ENCODE measurements at places on chromosomes 13 and 19.
A peak's percentile ranks its signal among the peaks of the same experiment; 100 is the strongest.

DNA sequence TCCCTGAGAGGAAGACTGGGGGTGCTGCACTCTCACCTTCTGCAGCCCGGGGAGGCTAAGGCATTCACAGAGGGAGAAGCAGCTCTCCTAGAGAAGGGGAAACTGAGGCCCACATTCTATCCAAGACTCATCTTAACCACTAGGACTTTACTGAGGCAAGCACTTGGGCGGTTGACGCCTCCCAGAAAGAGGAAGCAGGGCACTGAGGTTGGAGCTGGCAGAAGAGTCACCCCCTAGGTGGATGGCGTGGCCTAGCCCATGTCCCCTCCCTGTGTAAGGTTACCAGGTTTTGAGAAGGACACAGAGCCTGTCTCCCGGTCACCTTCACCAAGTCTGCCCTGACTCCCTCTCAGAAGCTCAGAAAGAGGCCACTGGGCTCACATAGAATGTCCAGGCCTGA lies 2.7 kb downstream of the S1PR2 start:
- no peak for ATAC-seq

DNA sequence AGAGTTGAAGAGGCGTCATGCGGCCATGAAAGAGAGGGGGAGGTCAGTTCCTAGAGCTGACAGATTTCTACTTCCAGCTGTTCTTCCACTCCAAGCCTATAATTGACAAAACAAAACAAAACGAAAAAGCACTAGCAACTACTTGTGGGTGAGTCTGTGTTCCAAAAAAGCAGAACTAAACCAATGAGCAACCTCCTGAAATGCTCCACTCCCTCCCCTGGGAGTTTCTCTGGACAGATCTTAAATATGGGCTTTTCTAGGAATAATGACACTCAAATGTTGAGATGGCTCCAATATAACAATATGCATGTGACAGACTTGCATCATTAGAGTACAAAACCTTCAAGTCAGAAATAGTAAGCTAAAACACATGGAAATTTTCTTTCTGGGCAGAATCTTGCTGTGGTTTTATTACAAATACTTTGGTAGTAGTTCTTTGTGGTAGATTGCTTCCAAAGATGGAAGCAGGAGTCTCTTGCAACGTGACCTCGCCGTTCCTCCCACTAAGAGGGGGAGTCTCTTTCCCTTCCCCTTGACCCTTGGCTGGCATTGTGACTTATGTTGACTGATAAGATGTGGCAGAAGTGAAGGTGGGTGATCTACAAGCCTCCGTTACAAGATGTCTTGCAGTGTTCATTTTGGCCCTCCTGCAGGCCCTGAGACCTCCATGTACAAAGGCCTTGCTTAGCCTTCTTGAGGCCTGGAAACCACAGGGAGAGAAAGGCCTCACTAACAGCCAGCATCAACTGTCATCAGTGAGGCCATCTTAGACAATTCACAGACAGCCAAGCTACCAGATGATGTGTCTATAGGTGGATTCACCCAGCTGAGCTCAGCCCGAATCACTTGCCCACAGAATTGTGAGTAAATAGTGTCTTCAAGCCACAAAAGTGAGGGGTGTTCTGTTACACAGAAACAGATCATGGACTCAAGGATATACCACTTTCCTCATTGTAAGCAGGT lies 173.1 kb upstream of the RFC3 start:
- peak; percentile 51 for ATAC-seq

- peak; percentile 20 for ATAC-seq
These were observed 51.1 kb downstream of the TNFRSF19 start for GRCh38 chr13:23621316-23621645.

GRCh38 chr19:6706633-6706958 lies 13.9 kb downstream of the C3 start:
- ATAC-seq = peak; percentile 39

DNA sequence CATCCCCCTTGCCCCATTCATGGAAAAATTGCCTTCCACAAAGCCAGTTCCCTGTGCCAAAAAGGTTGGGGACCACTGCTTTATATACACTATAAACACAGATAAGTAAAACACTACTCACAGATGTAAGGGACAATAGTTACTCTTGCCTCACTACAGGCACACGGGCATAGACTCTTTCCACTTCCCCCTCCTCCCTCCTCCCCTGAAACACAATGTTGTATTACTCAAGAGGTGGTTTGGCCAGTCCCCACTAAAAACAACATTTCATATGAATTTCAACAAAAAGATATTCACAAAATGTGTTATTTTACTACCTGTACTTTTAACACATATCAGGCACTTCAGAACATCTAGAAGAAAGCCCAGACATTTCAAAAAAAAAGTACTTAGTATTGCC lies 45.1 kb downstream of the EPSTI1 start:
- no peak for ATAC-seq

DNA sequence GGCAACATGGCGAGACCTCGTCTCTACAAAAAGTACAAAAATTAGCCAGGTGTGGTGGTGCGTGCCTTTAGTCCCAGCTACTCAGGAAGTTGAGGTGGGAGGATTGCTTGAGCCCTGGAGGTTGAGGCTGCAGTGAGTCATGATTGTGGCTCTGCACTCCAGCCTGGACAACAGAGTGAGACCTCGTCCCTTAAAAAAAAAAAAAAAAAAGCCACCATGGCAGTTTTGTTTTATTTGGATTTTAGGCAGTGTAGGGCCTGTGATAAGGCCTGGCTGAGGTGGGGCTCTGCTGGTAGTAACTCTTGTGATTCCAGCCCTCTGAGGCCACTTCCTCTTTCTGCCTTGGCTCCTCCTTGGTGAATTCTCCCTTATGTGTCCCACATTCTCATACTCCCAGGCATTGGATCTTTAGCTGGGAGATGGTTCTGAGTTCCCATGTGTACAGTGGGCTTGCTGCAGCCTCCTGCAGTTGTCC lies 39.2 kb downstream of the GATAD2A start:
- peak; percentile 76 for ATAC-seq

GRCh38 chr19:14476673-14477401 lies 1.7 kb upstream of the PTGER1 start:
- no peak for ATAC-seq

- ATAC-seq = no peak
These were observed 1228.9 kb upstream of the MIR17HG start for GRCh38 chr13:90118467-90119071.

DNA sequence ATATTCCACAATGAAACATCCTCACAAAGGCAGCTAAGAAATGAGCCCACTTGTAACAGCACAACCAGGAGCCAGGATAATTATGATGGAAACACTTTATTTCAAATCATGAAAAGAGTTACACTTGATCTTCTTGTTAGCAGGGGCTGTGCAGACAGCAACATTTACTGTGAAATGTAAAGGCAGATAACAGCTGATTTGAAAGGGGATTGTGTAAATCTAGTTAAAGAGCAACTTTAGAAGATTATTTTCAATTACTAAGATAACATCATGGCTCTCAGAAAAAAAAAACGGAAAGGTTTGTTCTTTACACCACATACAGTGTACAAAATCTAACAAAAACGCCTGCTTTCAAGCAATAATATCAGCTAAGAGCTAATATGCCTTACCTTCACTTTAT lies 22.4 kb downstream of the ENOX1 start:
- ATAC-seq = no peak

- ATAC-seq = peak; percentile 96
These were observed at the start of gene ZNF835 for GRCh38 chr19:56671613-56671994. Gene ZNF835 (minus strand): TSS chr19:56671757. CDS start chr19:56665198, 6,559 bp downstream.

DNA sequence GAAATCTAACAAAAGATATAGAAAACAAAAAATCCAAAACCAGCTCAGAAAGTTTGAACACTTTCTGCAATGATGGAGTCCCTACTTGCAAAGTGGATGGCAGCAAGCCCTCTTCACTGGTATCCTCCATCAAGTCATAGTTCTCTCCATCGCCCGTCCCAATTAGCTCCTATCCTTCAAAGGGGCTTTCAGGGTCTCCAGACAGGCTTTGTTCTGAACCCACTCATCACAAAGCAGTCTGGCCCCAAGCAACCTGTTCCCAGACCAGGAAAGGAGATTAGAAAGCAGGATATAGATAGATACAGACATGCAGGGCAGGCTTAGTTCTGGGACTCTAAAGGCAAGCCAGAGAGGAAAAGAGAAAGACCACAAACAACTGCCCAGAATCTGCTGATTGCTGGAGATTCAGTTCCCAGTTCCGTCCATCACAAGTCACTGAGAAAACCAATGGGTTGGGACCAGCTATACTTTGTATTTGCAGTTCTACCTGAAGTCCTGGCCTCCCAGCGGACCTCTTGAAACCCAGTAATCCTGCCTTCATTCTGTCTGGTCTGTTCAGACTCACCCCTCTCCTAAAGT lies 47.2 kb upstream of the EPHX3 start:
- no peak for ATAC-seq

DNA sequence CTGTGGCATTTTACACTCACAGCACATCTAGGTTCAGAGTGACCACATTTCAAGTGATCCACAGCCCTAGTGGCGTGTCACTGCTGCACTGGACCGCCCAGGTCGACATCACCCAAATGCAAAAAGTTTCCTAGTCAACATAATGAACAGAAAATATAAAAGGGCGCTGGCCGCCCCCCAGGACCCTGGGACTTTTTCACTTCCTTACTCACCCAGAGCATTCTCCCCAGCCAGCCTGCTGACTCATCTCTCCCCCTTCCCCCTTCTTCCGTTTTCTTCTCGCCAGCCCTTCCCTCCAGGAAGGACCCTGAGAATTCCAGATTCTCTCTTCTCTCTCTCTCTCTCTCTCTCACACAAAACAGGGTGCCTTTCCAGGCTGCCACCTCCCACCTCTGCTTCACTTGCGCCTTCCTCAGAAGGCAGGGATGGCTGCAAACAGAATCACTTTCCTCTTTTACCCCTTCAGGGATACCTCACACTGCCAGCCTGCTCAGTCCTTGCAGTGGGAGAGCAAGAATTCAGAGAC lies 21.0 kb upstream of the GRWD1 start:
- ATAC-seq = peak; percentile 84

DNA sequence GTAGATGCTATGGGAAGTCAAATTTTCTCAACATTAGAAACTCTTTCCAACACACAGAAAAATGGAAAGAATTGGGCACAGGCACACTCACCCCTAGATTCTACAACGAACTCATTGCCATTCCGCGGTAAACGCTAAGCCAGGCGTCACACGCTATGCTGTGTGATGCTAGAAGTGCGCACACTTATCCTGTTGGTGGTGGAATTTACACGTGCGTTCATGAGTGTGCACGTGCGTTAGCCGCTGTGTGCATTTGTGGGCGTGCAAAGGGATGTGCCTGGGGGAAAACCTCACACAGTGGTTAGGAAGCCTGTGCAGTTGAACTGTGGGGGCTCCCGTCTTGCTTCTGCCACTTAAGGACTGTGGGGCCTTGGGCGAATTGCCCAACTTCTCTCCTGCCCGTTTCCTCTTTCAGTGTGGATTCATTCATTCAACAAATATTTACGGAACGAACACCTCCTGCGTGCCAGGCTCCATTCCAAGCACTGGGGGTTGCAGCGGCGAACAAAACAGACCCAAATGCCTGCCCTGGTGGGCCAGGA lies 7.7 kb downstream of the NFILZ start:
- no peak for ATAC-seq

- no peak for ATAC-seq
These were observed 24.4 kb downstream of the ALOX5AP start for GRCh38 chr13:30759748-30760147.

DNA sequence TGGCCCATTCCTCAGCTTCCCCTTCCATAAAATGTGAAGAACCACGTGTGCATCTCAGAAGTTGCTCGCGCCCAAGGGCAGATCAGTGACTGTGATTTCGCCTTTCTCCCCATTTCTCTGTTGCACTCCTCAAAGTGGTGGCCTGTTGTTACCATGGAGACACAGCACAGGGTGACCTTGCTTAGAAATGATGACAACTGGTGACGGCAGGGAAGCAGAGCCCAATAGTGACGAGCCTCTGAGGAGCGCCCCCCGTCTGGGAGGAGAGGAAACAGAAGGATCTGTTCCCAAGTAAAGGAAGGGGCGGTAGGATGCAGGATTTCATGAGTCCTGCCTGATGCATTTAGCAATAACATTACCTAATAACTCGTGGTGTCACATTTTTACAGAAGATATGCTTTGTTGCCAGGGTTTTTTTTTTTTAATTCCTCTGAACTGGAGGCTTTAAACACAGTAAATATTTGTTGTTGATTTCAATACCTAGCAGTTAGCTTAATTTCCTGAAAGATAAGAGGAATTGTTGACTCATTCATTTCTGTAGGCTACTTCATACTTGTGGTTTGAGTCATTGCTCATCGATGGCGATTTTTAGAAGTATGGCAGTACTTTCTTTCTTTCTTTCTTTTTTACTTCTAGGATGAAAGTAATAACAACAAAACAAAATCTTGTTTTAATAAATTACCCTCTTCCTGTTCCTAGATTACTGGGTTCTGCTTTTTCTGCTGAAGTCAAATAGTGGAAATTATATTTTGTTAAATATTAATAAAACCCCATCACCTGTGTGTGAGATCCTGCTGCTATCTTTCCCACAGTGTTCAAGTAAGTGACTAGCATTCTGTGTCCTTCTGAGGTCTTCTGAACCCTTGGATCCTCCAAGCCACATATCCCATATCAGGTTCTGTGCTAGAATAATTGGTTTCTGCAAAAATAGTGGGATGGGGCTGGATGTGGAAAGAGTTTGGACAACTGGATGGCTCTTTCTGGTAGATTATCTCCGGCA lies 36.0 kb downstream of the MBNL2 start:
- peak; percentile 49 for ATAC-seq

GRCh38 chr19:33804021-33804799 lies 7.5 kb downstream of the KCTD15 start:
- ATAC-seq = no peak

DNA sequence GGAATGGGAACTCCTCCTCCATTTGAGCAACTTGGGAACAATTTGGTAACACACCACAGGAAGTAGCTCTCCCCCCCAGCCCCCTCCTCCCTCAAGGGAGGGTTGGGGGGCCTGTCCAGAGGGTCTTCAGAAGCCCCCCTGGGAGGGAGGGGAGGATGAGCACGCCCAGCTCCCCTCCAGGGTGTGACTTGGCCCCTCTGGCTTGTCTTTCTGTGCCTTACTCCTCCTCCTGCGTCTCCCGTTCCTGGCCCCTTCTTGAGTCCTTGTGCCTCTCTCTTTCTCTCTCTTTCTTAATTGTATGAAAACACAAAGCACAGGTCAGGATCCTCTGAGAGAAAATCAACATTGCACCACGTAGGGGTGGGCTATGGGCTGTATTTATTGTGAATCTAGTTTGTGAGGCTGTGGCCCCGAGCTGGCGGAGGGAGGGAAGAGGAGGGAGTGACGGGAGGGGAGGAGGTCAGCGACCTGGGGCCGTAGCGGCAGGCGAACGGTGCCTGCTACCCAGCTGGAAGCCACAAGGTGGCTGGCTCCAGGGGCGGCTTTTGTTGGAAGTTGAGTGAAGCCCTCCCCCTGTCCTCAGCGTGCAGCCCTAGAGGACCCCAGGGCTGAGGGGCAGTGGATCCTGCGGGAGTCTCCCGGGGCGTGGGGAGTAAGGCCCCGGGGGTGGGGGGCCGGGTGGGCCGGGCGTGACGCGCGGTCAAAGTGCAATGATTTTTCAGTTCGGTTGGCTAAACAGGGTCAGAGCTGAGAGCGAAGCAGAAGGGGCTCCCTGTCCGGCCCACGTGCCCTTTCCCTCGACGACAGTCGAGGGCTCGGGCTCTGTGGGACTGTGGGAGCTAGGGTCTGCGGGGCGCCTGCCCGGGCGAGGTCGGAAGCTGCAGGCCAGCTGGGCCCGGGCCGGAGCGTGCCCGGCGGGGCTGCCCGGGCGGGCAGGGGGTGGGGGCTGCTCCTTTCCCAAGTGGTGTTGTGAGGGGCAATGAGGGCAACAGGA lies 6.4 kb downstream of the LYL1 start:
- no peak for ATAC-seq
